ENCODE measurements at places on chromosomes 1 and 21.

DNA sequence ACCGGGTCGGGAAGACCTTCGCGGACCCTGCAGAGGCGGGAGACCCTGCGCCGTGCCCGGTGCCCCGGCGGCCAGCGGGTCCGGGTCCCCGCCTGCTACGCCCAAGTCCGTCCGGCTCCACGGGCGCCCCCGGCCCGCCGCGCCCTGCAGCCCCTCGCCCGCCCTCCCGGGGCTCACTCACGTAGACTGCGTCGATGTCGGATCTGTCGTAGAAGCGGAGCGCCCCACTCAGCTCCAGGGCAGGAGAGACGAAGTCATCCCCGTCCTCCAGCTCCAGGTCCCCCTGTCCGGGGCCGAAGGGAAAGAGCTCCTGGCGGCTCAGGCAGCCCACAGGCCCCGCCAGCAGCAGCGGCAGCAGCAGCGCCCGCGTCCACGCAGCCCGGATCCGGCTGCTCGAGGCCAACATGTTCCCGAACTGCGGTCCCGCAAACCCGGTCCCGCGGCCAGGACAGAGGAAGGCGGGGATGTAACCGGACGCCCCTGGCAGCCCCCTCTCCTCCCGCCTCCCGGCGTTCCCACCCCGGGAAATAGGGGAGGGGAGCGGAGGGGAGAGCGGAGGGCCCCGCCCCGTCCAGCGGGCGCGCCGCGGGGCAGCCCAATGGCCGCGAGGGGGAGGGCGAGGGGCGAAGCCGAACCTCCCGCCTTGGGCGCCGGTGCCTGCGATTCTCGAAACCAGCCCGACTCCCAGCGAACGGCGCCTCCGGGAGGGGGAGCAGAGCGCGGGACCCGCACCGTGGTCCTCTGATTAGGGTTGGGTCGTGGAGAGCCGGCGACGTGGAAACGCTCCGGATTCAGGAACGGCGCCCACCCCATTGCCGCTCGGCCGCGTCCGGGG, at the start of gene NID1:
Gene NID1 (minus strand): TSS at position 417 of the 835 bp plus-strand sequence. CDS start 11 bp downstream, at position 406.
- peak; percentile 96 for DNase-seq

- no peak for DNase-seq
Observed at GRCh38 chr1:44776730-44777068, 1.4 kb downstream of the RPS8 start.

DNA sequence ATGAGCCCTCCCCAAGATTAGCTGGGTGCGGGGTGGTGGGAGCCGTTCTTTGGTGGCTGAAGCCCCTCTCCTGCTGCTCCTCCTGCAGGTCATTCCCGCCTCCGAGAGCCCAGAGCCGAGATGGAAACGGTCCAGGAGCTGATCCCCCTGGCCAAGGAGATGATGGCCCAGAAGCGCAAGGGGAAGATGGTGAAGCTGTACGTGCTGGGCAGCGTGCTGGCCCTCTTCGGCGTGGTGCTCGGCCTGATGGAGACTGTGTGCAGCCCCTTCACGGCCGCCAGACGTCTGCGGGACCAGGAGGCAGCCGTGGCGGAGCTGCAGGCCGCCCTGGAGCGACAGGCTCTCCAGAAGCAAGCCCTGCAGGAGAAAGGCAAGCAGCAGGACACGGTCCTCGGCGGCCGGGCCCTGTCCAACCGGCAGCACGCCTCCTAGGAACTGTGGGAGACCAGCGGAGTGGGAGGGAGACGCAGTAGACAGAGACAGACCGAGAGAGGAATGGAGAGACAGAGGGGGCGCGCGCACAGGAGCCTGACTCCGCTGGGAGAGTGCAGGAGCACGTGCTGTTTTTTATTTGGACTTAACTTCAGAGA, 448 bp downstream of the G0S2 start:
- peak; percentile 54 for DNase-seq

GRCh38 chr1:234825498-234826165, 215.7 kb upstream of the IRF2BP2 start:
- no peak for DNase-seq

- peak; percentile 16 for DNase-seq
Observed at GRCh38 chr1:8032366-8032910, 6.3 kb upstream of the ERRFI1 start.

DNA sequence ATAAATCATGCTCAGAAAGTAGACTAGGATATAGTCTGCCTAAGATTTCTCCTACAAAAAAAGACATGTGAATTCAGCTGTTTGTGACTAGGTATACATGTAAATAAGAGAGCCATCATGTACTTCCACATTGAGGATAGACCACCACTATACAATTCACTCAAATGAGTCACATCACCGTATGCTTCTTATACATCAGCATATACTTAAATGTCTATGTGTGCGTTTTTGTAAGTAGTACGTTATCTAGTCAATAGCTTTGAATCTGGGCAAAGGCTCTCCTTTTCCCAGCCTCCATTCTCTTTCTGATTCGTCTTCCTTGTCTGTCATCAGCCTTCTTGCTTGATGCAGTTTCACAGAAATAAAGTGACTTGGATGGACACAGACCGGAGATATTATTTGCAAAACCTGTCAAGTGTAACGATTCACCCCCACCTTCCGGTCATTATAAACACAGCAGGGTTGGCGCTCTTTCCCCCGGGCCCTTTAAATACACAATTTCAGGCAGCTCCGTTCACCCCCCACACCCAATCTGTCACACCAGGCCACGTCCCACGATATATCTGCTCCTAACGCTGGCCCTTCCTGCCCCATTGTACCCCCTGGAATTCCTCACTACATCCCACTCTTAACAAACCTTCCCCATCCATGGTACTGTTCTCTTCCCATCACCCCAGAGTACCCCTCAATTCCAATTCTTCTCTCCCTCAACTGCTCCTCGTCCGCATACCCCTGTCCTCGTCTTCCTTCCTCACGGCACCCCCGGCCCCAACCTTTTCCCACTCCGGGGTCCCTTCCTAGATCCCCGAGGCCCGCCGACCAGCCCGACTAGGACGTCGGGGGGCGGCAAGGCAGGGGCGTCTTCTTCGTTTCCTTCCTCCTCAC, 636 bp downstream of the VAMP4 start:
- DNase-seq, result peak; percentile 74

GRCh38 chr1:109847251-109847650, 63.4 kb upstream of the CSF1 start:
- no peak for DNase-seq

- DNase-seq, result no peak
Observed at GRCh38 chr21:45091550-45092322, 17.4 kb downstream of the ADARB1 start.

GRCh38 chr1:211133393-211133835, 534 bp downstream of the KCNH1 start:
- DNase-seq, result peak; percentile 58

DNA sequence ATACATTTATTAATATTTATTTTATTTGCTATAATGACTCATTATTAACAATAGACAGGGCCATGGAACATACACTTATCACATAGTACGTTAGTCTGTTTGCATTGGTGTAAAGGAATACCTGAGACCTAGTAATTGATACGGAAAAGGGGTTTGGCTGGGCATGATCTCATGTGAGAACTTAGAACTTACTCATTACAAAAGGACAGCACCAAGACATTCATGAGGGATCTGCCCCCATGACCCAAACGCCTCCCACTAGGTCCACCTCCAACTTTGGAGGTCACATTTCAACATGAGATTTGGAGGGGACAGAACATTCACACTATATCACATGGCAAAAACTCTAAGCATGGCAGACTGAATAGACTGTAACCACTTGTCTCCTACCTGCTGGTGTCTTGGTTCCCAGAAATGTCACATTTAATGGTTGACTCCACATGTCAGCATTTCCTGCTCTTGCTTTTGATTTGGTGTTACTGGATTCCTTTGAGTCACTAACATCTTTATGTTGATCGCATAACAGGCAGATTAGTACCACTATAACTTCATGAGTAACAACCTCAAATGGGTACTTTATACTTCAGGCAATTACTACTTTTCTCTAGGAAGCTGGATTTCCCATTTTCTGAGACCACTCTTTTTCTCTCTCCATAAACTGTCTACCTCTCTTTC, 3.5 kb upstream of the C1orf116 start:
- no peak for DNase-seq

- DNase-seq, result peak; percentile 53
Observed at GRCh38 chr1:76500116-76500515, 367.2 kb upstream of the ST6GALNAC5 start.
